ENCODE measurements at places on chromosomes 7 and 10. TPM values are rescaled to one million over a fixed set of nuclear protein-coding genes. Genes with fewer than 3 reads are reported as not detected.

MINPP1 gene
- 33.6 TPM for total RNA-seq

UCMA gene
- not detected for total RNA-seq

ETV1 gene
- total RNA-seq, result 17.2 TPM

MTG1 gene
- 38.5 TPM for total RNA-seq

ASB10 gene
- total RNA-seq, result not detected

ACBD7 gene
- total RNA-seq, result 4.5 TPM

CAV2 gene
- total RNA-seq, result 112 TPM

FAM107B gene
- total RNA-seq, result 34.2 TPM

PTF1A gene
- not detected for total RNA-seq

BEND7 gene
- total RNA-seq, result 5.4 TPM

MIOS gene
- 82.3 TPM for total RNA-seq

CCL26 gene
- 1.7 TPM for total RNA-seq

LLCFC1 gene
- not detected for total RNA-seq

SFMBT2 gene
- 3.5 TPM for total RNA-seq

PAPOLB gene
- total RNA-seq, result 0.12 TPM

NPSR1 gene
- total RNA-seq, result not detected

INMT gene
- total RNA-seq, result 0.11 TPM

CRYGN gene
- total RNA-seq, result 0.25 TPM

CNNM1 gene
- total RNA-seq, result 1.7 TPM

C10orf90 gene
- not detected for total RNA-seq

TEX47 gene
- total RNA-seq, result not detected

GBX1 gene
- total RNA-seq, result not detected

ABLIM1 gene
- total RNA-seq, result 12.2 TPM

KIAA1217 gene
- 3.4 TPM for total RNA-seq

ZNF425 gene
- total RNA-seq, result 1.9 TPM

PNLIPRP3 gene
- 0.12 TPM for total RNA-seq

PEX1 gene
- total RNA-seq, result 18.5 TPM

TMEM236 gene
- 0.11 TPM for total RNA-seq

HGF gene
- 101 TPM for total RNA-seq

VIPR2 gene
- total RNA-seq, result not detected

IL6 gene
- 0.55 TPM for total RNA-seq

DYNC1I1 gene
- 2.1 TPM for total RNA-seq
